ENCODE measurements at places on chromosomes 7 and 10. TPM values are rescaled to one million over a fixed set of nuclear protein-coding genes. Genes with fewer than 3 reads are reported as not detected.

GRCh38 chr10:6912424-6912823 lies 332.3 kb upstream of the PRKCQ start:
- DNase-seq, result peak; percentile 93

- peak; percentile 89 for DNase-seq
Measured at GRCh38 chr7:116552602-116553001, 27.8 kb downstream of the CAV1 start.

- peak; percentile 67 for DNase-seq
Measured at GRCh38 chr7:135994466-135995205, 17.5 kb upstream of the MTPN start.

ANKRD2 gene
- 0.26 TPM for total RNA-seq

DNA sequence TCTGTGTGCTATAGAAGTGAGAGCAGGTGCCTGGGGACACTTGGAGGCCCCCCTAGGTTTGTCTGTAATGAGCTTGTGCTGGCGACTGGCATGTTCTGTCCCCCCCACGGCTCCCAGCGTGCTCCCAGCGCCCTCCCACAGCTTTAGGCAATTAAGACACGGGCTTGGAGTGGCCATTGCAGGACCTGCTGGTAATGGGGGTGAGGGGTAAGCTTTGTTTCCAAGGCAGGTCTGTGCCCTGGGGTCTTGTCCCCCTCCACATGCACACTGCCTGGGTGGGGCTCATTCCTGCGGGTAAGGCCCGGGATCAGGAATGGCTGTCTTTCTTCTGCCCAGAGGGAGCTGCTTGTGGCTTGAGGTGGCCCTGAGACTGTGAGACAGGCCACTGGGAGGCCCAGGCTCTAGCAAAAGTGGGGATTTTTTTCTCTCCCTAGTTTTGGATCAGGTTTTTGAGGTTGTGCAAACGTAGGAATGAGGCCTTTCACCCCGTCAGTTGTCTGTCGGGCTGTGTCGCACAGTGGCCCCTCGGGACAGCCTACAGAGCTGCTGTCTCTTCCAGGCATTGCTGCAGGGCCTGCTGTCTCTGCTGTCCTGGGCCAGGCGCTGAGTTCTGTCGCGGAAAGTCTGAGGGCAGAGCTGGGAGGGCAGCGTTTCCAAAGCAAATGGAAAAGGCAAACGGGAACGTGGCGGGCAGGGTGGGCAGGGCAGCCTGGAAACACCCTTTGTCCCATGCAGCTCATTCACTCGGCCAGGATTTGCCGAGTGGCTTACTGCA lies 107.4 kb downstream of the LHPP start:
- no peak for DNase-seq

- no peak for DNase-seq
Measured at GRCh38 chr10:48780341-48780740, 95.7 kb downstream of the WDFY4 start.

TACC2 gene
- total RNA-seq, result 13.4 TPM

ZC3HAV1L gene
- 11.1 TPM for total RNA-seq

FFAR4 gene
- total RNA-seq, result not detected

DNA sequence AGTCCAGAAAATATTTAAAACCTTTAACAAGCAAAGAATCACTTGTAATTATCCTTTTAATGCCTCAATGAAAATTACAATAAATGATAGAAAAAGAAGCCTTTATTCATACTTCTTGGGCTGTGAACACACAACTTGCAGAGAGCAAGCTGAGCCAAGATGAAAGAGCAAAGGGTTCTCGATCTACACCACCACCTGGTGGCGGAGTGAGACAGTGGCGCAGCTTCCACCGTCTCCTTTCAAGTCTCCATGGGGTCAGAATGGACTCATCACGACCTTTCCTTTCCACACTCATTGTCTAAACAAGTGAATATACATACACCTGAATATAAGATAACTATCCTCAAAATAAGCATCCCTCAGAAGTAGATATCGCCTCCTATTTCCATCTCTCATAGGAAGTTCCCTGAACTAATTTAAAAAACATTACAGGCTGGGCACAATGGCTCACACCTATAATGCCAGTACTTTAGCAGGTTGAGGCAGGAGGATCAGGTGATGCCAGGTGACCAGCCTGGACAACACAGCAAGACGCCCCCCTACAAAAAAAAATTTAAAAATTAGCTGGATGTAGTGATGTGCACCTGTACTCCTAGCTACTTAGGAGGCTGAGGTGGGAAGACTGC lies 40.7 kb downstream of the ATE1 start:
- DNase-seq, result peak; percentile 63

- no peak for DNase-seq
Measured at GRCh38 chr7:128075242-128076095, 44.2 kb upstream of the LRRC4 start.

Data from bronchial epithelial cell (primary cell).